ENCODE measurements at places on chromosomes 7 and 10.

GRCh38 chr7:69638674-69639073 lies 40.4 kb downstream of the AUTS2 start:
- DNase-seq: no peak

GRCh38 chr10:49381111-49381900 lies 14.6 kb downstream of the DRGX start:
- DNase-seq: no peak

- DNase-seq: peak; percentile 30
These were observed at the start of gene SCIN for GRCh38 chr7:12570534-12571461. Gene SCIN, plus strand, starts transcription at chr7:12570720. Its CDS starts 67 bp downstream, at chr7:12570787.

DNA sequence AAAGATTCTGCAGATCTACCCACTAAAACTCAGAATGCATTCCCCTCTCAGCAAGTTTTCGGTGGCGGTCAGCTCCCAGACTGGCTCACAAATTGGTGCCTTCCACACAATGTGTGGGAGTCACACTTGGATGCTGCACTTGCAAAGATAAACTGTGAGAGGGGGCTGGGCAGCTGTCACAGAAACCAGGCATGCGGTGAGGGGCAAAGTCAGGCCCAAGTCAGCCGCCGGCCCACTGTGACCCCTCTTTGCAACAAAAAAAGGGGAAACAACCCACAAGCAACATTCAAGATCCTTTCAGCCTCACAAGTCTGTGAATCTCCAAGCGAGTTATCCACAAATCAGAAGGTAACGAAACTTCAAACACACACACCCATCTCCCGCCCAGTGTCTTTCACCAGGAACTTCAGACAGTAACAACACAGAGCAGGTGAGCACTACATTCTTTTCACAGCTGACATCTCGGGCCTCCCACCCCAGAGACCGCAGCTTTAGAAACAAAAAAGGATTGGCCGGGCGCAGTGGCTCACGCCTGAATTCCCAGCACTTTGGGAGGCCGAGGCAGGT lies 32.0 kb downstream of the SNX8 start:
- DNase-seq: no peak

DNA sequence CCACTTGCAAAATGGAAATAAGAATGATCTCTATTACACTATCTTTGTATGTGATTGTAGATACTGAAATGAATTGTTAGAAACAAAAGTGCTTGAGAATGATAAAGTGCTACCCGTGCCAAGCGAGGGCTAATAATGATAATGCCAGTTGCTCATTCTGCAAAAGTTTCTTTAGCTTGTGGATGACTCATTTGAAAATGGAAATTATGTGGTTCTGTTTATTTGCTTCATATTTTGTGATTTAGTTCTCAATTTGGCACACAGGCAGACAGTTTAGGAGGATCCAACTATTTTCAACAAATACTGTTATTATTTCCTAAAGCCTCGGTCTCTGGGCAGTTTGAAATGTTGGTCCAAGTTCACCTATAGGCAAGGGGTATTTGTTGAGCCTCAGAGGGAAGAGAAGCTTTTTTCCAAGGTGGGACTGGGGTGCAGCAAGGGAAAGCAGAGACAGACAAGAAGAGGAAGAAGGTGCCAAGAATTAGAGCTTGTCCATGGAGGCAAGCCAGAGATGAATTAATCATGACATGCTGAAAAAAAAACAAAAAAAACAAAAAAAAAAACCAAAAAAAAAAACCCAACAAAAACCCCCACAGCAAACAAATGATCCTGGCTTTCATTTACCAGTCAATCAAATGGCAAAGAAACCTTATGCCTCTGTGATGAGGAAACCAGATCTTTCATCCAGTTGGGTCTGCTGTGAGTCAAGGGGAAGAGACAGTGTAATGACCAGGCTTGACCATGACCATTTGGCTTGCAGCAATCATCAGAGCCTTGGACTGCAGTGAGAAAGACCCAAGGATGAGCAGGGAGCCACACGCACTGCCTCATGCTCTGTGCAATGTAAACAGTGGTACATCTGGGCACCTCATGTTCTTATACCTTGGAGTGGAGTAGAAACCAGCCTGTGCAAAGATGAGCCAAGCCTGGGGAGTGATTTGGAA lies 285.0 kb upstream of the HABP2 start:
- DNase-seq: no peak

DNA sequence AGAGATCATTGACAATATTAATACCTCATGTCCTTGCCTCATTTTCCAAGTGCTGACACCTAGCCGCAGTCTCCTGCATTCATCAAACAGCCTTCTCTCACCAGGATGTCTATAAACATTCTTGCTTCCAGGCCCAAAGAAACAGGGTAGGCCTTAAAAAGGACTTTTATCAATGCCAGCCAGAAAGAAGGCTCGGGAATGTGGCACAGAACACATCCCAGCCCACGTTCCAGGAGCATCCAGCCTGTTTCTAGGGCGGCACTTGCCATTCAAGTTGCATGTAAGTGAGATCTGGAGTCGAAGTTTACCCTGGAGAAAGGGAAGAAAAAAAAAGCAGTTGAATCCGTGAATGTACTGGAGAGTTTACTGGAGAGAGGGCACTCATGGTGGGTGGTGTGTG lies 1083.1 kb downstream of the KCNMA1 start:
- no peak for DNase-seq

DNA sequence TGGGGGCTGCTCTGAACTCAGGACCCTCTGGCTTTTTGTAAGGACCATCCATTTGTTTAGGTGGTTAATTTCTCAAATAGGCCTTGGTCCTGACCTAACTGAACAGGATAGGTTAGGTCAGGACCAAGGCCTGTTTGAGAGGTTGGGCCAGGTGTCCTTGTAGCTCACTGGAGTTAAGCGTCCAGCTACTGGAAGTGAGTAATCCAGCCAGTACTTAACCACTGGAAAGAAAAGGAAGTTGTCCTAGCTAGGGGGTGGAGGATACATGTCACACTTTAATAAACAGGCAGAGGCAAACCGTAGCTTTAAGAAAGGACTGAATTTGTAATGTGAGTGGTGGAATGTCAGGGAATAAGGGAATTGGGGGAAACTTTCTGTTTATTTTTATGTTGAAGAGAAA lies 96.0 kb downstream of the GPR85 start:
- DNase-seq: no peak

GRCh38 chr10:127407551-127407950 lies 141.6 kb upstream of the NPS start:
- DNase-seq: no peak

DNA sequence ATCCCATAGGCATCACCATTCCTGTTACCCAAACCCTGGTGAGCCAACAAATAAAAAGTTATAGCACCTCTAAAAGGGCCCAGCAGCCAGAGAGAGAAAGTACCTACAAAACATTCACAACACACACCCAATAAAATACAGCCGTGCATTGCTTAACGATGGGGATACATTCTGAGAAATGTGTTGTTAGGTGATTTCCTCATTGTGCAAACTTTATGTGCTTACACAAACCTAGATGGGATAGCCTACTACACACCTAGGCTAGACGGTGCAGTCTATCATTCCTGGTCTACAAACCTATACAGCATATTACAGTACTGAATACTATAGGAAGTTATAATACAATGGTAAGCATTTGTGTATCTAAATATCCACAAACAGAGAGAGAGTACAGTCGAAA lies 44.9 kb upstream of the UCN3 start:
- no peak for DNase-seq

Data from activated naive CD8-positive, alpha-beta T cell treated with anti-CD3 and anti-CD28 coated beads for 36 hours (primary cell).